ENCODE measurements at places on chromosomes 6 and 20.
A peak's percentile ranks its signal among the peaks of the same experiment; 100 is the strongest.

DNA sequence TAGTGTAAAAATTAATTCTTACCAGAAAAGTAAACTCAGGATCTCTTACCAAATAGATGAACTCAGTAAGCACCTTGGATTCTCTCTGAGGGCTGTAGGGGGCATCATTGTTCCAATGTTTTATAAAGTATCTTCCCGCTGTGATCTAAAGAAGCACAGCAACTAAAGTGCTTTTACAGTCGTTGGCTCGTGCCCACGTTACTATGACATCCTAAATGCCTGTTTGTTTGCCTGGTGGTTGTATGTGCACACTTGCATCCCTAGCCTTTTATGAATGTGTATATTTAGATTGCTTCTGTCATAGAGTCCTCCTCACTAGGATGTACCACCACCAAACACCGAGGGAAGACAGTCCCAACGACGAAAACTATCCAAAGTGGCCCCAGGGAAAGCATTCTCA lies 34.5 kb downstream of the SLX4IP start:
- DNase-seq, result peak; percentile 60

DNA sequence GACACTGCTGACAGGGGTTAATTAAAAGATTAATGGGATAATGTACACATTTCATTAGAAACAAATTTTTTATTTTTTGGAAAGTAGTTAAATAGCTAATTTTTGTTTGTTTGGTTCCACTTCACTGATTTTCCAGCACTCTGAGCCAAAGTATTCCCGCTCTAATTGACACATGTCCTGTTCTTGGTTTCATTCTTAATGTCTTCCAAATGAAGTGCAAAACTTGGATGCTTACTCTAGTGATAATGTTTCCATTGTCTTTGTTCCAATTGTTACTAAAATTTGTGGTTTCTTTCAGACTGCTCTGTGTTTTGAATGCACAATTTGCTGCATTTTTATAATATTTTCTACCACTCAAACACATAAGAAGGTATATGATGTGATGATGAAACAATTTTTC lies 794.3 kb downstream of the PHF3 start:
- no peak for DNase-seq

- DNase-seq, result no peak
These were observed 14.8 kb downstream of the TRIM31 start for GRCh38 chr6:30097902-30098768.

DNA sequence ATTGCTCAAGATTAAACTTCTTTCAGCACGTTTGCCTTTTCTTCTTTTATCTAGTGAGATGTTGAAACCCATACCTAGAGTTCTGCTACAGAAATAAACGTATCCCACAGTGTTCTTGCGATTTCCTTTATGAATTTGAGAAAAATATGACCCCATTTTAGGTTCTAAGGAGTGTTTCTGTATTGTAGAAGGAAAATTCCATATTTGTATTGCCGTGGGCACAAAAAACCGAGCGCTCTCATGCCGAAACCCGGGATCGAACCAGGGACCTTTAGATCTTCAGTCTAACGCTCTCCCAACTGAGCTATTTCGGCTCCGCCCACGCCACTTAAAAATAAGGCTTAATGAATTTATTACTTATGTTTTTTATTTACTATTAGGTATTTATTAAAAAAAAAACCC lies 23.7 kb downstream of the ZNF311 start:
- DNase-seq, result peak; percentile 62

DNA sequence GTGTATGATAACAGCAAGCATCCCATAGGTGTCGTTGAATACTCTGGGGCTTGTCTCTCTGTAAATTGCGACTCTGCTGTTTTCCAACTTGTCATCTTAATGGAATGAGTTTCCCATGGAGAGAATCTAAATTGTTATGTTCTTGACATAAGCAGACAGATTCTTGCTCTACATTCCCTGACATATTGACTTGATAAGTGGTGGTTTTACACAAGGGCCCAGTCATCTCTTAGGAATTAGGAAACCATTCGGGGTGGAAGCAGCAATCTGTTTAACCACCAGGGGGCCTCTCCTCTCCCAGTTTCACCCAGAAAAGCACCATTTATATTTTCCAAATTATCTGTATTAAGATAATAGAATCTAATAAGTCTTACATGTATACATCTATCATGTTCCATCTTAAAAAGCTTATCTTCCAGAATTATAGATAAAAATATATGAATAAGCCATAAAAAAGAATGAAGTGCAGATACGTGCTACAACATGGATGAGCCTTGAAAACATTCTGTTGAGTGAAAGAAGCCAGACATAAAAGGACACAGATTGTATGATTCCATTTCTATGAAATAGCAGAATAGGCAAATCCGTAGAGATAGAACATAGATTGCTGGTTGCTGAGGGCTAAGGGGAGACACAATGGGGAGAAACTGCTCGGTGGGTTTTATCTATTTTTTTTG lies 23.1 kb upstream of the MROH8 start:
- DNase-seq, result no peak

DNA sequence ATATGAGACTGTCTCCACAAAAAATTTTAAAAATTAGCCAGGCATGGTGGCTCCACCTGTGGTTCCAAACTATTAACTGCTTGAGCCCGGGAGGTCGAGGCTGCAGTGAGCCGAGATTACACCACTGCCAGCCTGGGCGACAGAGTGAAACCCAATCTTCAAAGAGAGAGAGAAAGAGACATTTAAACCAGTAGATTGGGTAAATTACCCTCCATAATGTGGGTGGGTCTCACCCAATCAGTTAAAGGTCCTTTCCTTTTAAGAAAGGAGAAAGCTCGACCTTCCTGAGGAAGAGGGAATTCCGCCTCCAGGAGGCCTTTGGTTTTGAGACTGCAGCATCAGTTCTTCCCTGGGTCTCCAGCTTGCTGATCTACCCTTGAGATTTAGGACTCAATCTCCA lies 25.2 kb upstream of the SCML4 start:
- no peak for DNase-seq

GRCh38 chr6:158408552-158409130 lies 96.4 kb downstream of the TULP4 start:
- DNase-seq, result peak; percentile 82

GRCh38 chr20:48212806-48213509 lies 427.7 kb upstream of the SULF2 start:
- DNase-seq, result no peak

DNA sequence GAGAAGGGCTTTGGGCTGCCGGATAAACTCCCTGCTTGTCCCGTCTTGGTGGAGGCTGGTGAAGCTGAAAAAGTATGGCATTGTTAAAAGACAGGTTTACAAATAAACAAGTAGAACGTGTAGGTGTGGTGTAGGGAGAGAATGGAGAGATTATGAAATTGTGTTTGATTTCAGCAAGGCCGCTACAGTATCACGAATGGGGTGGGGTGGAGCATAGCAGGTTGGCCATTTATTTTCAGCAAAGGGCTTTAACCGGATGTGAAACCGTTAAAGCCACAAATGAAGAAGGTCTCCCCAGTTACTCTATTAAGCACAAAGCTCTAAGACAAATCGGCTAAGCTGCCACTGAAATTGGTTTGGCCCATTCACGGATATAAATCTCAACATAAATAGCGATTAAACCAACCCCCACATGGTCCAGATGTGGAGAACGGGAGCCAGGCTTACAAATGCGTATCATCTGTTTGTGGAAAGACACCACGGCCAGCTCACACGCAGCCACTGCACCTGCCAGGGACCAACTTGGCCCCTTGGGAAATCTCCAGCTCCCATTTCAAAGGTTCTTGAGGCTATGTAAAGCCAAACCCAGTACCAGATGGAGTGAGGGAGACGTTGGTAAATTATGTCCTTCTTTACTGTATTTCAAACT lies 94.0 kb downstream of the ZMYND8 start:
- DNase-seq, result no peak

GRCh38 chr6:126618639-126619343 lies 278.9 kb downstream of the CENPW start:
- no peak for DNase-seq

Measured in right cardiac atrium (tissue), 5 donors.